ENCODE measurements at places on chromosomes 6 and 20. TPM values are rescaled to one million over a fixed set of nuclear protein-coding genes. Genes with fewer than 3 reads are reported as not detected.

The WFDC10B gene
- total RNA-seq: not detected

DNA sequence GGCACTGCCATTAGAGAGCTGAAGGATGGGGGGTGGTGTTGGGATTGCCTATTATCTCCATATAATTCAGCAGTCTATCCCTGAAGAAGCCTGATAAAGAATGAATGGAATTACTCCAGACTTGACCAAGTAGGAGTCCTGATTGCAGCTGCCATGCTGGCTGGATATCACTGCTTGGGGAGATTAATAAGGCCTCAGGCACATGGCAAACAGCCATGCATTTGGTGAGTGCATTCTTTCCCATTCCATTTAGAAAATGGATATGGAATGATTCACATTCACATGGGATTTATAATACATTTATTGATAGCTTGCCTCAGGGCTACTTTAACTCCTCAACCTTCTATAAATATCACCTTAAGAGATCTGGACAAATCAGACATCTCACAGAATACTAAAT is 49.6 kb upstream of the HLA-A start:
- H3K36me3 ChIP-seq: no peaks in the 10 kb centered on the region
- H3K4me3 ChIP-seq: no peak overlapping the region
- H3K4me1 ChIP-seq: no peaks in the 10 kb centered on the region
- DNase-seq: no peak
- H3K27me3 ChIP-seq: peaks cover 11% of the 10 kb centered on the region

DNA sequence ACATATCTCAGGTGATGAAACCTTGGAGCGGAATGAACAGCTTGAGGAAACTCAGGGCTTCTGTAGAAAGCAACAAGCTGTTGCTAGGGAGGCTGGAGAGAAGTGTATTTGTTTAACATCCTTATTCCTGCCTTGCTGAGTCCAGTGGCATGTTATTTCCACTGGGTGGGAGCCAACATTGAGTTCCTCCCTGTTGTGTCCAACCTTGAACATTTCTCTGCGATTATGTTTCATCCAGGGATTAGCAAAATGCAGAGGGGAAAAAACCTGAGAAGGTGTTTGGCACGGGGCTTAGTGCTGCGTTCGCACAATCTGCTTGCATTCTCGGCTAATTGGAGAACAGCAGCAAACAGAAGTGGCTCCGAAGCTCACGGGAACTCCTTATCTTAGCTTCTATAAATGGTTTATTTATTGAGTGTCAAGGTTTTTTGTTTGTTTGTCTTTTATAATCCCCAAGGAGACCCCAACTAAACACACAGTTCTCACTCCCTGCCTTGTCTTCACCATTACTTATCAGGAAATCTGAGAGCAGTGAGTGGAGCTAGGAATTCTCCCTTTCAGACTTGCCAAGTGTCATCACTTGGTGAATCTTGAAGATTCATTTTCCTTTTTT is 412.8 kb downstream of the CDC5L start:
- peaks cover 20% of the 10 kb centered on the region for H3K4me1 ChIP-seq
- H3K27ac ChIP-seq: no peak overlapping the region
- H3K4me3 ChIP-seq: no peak overlapping the region
- H3K36me3 ChIP-seq: no peaks in the 10 kb centered on the region
- DNase-seq: no peak

DNA sequence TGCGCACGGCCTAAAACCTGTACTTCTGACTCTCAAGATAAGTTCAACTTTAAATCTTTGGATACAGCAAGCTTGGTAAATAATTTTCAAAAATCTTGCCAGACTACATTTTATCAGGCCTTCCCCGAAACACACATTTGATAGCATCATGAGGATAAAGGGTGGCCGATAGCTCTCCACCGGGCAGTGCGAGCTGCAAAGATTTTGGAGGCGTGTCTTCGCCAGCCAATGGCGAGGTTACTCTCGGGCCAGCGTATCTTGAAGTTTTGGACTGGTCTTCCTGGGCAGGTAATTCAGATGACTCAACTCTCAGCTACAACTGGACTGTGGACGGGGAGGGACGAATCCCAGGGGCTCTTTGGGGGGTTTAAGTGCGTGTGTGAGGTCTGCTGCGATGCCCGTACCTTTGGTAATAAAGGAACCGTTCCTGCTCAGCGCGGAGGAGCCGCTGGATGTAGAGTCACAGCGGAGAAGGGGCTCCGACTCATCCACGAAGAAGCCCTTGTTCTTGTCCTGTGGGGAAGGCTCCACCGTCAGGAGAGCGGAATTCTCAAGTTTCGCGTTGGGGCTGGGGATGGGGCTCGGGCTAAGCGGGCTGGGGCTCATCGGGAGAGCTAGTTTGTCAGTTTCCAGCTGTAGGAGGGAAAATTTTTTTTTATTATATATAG is 75.3 kb downstream of the TNFRSF21 start:
- H3K4me3 ChIP-seq: no peak overlapping the region
- H3K27ac ChIP-seq: peak overlapping the region; percentile 6
- no peaks in the 10 kb centered on the region for H3K27me3 ChIP-seq
- H3K36me3 ChIP-seq: no peaks in the 10 kb centered on the region

- peaks cover 4% of the 10 kb centered on the region for H3K4me1 ChIP-seq
- no peaks in the 10 kb centered on the region for H3K27me3 ChIP-seq
- H3K36me3 ChIP-seq: no peaks in the 10 kb centered on the region
- H3K4me3 ChIP-seq: no peak overlapping the region
These were observed 41.1 kb downstream of the FARS2 start for GRCh38 chr6:5302220-5302946.

DNA sequence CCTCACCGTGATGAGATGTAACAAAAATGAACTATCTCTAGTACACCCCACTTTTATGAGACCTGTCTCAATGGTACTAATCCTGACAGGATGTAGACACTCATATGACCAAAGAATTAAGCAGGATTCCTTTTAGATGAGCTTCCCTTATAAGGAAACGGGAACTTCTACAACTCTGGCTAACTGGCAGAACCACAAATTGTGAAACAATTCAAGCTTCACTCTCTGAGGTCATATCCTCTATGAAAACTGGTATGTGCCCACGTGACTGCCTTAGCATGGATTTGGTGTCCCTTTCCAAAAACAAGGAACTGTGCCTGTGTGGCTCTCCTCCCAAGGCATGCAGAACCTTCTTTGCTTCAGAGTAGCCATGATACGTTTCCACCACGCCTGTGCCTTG is 14.1 kb upstream of the CPNE5 start:
- no peak for DNase-seq
- H3K27me3 ChIP-seq: no peaks in the 10 kb centered on the region
- peaks cover 16% of the 10 kb centered on the region for H3K4me1 ChIP-seq
- no peak overlapping the region for H3K27ac ChIP-seq
- H3K4me3 ChIP-seq: no peak overlapping the region
- peaks cover 24% of the 10 kb centered on the region for H3K36me3 ChIP-seq

DNA sequence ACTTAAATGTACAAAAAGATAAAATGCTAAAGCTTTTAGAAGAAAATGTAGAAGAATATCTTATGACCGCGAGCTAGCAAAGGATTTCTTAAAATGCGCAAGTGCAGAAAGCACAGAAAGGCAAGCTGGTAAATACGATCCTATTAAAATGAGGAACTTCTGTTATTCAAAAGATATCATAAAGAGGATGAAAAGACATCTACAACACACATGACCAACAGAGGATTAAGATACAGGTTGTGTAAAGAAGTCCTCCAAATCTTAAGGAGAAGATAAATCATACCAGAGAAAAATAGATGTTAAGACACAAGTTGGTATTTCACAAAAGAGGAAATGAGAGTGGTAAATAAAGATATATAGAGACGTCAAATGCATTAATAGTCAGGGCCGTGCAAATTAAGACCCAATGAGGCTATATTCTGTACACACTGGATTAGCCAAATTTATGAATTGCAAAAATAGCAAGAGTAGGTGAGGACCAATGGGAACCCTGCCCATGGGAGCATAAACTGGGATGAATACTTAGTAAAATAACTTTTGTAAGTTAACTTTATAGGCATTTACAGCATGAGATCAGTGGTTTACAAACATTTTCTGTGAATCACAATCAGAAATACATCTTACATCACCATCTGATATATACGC is 23.0 kb downstream of the APCDD1L start:
- H3K27ac ChIP-seq: no peak overlapping the region

GRCh38 chr20:41428285-41428684 is 61.7 kb upstream of the EMILIN3 start:
- peaks cover 4% of the 10 kb centered on the region for H3K4me1 ChIP-seq
- no peak overlapping the region for H3K27ac ChIP-seq
- H3K36me3 ChIP-seq: peaks cover 18% of the 10 kb centered on the region
- no peaks in the 10 kb centered on the region for H3K27me3 ChIP-seq

DNA sequence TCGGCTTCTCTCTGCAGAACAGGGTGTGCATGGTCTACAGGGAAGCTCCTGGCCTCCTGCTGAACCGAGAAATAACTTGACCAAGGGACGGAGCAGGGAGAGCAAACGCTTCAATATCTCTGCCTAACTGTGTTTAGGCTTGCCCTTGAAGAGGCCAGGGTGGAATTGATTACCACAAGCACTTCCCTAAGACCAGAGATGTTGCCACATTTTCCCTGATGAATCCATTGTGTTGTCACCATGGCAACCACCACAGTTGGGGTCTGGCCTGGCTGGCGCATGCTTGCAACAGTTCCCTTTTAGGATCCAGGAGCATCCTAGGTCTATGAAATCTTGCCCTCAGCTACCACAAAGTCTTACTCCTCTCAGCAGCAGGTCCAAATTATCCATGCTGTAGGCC is 213.5 kb upstream of the SULF2 start:
- peak; percentile 33 for DNase-seq
- H3K36me3 ChIP-seq: no peaks in the 10 kb centered on the region
- peaks cover 18% of the 10 kb centered on the region for H3K4me1 ChIP-seq

DNA sequence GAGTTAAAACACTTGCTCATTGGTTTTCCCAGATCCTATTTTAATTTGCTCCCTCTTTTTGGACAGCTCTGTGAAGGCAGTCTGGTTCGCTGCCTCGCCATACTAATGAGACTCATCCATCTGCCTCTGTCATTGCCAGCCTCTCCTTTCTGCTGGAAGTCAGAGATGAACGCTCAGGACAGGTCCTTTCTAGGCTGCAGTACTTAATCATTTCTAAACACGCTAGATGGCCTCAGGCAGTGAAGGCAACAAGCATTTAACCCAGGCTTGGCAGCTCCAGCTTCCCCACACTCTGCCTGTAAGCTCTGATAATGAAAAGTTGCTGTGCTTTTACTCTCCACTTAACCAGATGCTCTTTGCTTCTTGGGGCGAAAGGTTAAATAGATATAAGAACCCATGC is 286.7 kb upstream of the POU3F2 start:
- H3K4me3 ChIP-seq: no peak overlapping the region
- DNase-seq: no peak
- H3K27ac ChIP-seq: no peak overlapping the region
- H3K4me1 ChIP-seq: peaks cover 4% of the 10 kb centered on the region
- no peaks in the 10 kb centered on the region for H3K27me3 ChIP-seq
- H3K36me3 ChIP-seq: no peaks in the 10 kb centered on the region

The NMBR gene
- total RNA-seq: not detected

The MLN gene
- not detected for total RNA-seq

The TMEM151B gene
- 14.6 TPM for total RNA-seq

- H3K4me3 ChIP-seq: no peak overlapping the region
- H3K27me3 ChIP-seq: no peaks in the 10 kb centered on the region
- DNase-seq: no peak
- H3K36me3 ChIP-seq: no peaks in the 10 kb centered on the region
These were observed 731.9 kb upstream of the FLRT3 start for GRCh38 chr20:15069355-15069754.

DNA sequence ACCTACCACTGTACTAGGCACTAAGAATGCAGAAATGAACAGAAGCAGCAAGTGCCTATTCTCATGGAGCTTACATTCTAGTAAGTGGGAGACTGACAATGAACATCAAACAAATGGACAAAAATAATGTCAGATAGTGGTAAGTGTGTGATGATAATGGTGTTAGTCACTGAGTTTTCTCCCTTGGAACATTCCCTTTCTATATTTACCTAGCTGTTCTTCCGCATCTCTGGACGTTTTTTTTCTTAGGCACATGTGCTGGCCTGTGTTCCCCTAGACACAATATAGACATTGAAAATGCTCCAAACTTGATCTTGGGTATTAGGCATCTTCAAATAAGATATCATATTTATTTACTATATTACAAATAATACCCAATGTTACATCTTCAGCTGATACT is 218.1 kb upstream of the GJE1 start:
- no peaks in the 10 kb centered on the region for H3K4me1 ChIP-seq
- no peaks in the 10 kb centered on the region for H3K36me3 ChIP-seq
- H3K4me3 ChIP-seq: no peak overlapping the region

DNA sequence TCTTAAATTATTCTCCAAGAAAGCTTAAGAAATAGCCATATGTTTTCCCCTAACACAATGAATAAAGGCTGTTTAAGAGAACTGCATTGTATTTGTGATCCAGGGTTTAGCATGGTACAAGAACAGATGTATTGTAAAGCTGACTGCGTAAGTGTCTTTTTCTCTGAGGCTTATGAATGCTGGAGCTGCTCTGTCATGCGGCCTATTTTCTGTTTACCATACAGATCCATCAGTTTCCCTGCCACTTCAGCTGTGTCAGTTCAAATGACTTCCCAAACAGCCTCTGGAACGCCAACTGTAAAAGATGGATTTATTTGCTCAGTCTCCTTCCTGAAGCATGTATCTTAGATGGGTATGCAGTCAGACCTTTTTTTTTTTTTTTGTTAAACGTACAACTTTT is 419.3 kb upstream of the HS3ST5 start:
- H3K27ac ChIP-seq: no peak overlapping the region
- H3K36me3 ChIP-seq: no peaks in the 10 kb centered on the region
- DNase-seq: no peak
- no peak overlapping the region for H3K4me3 ChIP-seq
- no peaks in the 10 kb centered on the region for H3K27me3 ChIP-seq

GRCh38 chr6:134875367-134875766 is 74.5 kb downstream of the ALDH8A1 start:
- H3K4me3 ChIP-seq: no peak overlapping the region
- DNase-seq: no peak
- H3K27ac ChIP-seq: no peak overlapping the region
- H3K36me3 ChIP-seq: 0 out of 2 replicates have a peak, but pooled peaks cover 3% of the 10 kb centered on the region
- no peaks in the 10 kb centered on the region for H3K27me3 ChIP-seq
- no peaks in the 10 kb centered on the region for H3K4me1 ChIP-seq

GRCh38 chr20:35619196-35620095 is 3.8 kb downstream of the SPAG4 start:
- H3K36me3 ChIP-seq: no peaks in the 10 kb centered on the region
- peaks cover 21% of the 10 kb centered on the region for H3K4me1 ChIP-seq
- H3K27ac ChIP-seq: peak overlapping the region; percentile 71
- peaks cover 21% of the 10 kb centered on the region for H3K27me3 ChIP-seq
- peak; percentile 98 for DNase-seq

GRCh38 chr20:22818636-22819035 is 216.5 kb upstream of the SSTR4 start:
- H3K27ac ChIP-seq: no peak overlapping the region
- 0 out of 2 replicates have a peak, but pooled peaks cover 4% of the 10 kb centered on the region for H3K4me1 ChIP-seq
- DNase-seq: no peak
- H3K27me3 ChIP-seq: no peaks in the 10 kb centered on the region
- H3K4me3 ChIP-seq: no peak overlapping the region

DNA sequence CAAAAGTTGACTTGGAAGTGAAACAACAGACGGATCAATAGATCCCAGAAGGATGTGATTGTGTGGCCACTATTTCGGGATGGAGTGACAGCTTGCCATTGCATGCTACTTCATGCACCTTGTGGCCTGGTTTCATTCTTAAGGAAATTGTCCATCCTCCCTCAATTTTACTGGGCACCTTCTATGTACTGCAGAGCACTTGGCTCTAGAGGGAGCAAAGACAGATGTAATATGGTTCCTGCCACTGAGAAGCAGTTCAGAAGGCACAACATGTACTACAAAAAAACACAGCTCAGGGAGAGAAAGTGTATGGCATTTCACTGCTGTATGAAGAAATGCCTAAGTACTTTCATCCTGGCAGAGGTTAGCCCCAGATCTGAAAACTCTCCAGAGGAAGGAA is 91.9 kb downstream of the FOXA2 start:
- H3K4me1 ChIP-seq: peaks cover 27% of the 10 kb centered on the region
- DNase-seq: no peak
- H3K4me3 ChIP-seq: no peak overlapping the region
- no peaks in the 10 kb centered on the region for H3K27me3 ChIP-seq

Data from GM23338 (cell line).